Activated T-helper 17 cell treated with anti-CD3 and anti-CD28 coated beads, Interleukin-2, amount 50 U/mL, for 72 hours (primary cell): ENCODE measurements at places on chromosomes 1 and 21.

GRCh38 chr1:225595452-225595851, 57.5 kb downstream of the ENAH start:
- ATAC-seq, result no peak

DNA sequence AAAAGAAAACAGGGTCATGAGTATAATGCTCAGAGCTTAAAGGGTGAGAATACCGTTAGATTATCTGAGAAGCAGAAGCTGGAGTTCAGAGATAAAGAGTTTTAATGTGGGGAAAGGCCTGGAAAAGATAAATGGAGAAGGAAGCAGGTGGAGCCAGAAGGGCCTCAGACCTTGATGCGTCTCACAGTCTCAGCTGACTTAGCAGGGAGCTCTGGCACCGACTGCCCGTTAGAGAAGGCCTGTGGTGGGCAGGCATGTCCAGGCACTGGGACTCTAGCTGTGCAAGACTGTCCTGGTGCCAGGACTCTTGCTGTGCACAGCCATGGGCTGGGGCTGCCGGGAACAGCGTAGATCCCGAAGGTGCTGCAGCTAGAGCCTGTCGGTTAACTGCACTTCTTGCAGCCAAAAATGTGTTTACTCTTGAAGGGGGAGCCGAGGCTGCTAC, 3.8 kb upstream of the SLAMF9 start:
- ATAC-seq, result no peak

DNA sequence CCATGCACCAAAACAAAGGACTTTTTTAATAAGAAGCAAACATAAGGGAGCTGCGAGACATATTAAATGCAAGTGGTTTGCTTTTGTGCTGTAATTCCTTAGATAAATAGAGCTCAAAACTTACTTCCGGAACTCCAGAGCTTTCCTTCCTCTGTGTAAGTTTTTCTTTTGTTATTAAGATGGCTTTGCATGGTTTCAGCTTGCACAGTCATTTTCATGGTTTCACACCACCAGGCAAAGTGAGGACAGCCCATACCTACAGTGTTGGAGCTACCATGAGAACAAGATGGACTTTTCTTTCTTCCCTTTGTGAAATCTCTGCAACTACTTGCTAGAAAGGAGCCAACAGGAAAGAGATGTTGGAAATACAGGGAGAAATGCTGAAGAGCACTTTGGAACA, 368.0 kb downstream of the SETD4 start:
- no peak for ATAC-seq

GRCh38 chr1:2556678-2557481, 709 bp downstream of the TNFRSF14 start:
- peak; percentile 19 for ATAC-seq

- ATAC-seq, result no peak
These were observed 135.3 kb downstream of the RUNX1 start for GRCh38 chr21:34913811-34914210.

GRCh38 chr1:78840453-78841271, 165.9 kb downstream of the ADGRL4 start:
- no peak for ATAC-seq

GRCh38 chr1:219518168-219518906, 94.6 kb downstream of the ZC3H11B start:
- peak; percentile 75 for ATAC-seq

DNA sequence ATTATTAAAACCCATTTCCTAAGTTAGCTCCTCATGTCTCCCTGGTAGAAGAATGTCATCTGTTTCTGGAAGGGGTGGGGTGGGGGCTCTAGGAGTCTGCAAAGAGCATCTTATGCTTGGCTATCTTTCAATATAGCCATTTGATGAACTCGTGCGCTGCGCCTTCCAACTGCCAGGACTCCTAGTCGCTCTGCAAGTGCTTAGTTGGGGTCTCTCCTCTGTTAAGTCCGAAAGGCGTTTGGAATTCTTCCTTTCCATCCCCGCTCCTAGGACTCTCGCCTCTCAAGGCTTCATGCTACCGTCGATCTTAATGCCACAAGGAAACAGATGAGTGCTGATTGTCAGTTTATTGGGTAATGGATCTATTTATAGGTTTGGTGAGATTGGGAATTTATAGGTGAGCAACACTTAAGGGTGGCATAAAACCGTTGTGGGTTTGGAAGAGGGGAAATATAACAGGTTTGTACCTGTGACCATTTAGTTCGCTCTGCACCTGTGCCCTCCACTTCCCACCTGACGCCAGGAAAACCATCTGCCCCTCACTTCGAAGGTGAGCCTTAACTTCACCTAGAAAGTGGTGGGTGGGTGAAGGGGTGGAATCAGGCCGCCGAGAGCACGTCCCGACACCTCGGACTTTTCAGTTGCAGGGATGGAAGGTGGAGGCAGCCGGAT, 1.1 kb downstream of the KCNH1 start:
- no peak for ATAC-seq

DNA sequence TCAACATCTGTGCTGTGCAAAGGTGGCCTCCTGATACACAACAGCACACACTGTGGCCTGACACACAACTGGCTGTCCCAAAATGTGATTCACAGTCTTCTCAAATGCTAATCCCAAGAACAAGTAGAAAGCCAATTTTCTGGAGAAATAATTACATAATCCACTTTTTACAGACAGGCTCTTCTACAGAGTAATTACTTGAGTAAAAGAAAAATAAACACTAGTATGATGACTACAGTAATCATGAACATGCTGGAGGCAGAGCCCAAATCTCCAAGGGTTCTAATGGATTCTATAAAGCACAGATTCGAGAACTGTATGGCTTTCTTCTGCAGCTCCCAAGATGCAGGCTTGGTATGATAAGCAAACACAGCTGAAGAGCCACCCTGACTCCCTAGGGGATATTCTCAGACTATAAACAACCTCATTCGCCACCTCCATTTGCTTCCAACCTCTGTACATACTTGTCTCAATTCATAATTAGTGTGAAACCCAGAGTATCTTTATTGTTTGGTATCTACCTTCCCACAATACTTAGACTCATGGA, 81.9 kb downstream of the SIPA1L2 start:
- no peak for ATAC-seq

DNA sequence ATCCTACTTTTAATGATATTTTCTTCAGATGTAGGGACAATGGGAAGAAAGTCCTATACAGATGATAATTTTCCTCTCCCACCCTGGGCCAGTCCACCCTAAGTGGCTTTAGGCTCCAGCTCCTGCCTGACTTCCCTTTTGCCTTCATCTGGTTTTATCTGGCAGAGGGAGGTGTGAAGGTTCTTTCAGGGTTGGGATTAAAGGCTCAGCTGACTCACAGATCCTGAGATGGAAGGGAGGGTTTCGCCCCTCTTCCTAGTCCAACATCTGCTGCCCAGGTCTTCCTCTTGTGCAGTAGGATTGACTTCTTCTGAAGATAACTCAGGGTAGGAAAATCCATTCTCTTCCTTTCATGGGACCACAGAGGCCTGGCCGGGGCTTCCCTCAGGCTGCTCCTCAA, 362.4 kb upstream of the KAZN start:
- ATAC-seq, result no peak

GRCh38 chr1:198680174-198680875, 41.5 kb downstream of the PTPRC start:
- ATAC-seq, result no peak

DNA sequence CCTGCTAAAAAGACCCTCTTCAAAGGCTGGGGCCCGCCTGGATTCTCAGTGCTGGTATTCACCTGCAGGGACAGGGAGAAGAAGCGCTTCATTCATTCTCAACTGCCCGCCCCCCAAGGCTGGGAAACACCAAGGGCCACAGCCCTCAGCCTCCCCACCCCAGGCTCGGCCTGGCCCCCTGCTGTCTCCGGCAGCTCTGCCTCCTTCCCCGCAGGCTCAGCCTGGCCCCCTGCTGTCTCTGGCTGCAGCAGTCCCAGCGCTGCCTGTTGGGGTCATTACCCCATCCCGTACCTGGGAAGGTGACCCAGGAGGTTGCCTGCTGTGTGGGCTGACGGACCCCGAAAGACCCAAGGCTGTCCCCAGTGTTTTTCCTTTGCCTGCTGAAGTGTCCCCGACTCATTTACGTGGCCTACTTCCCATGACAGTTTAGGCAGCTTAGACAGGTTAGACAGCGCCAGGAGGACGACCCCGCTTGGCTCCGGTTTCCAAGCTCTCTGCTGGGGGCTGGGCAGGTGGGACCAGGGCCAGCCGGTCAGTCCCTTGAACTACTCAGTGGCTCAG, 22.9 kb upstream of the CLSTN1 start:
- ATAC-seq, result no peak

DNA sequence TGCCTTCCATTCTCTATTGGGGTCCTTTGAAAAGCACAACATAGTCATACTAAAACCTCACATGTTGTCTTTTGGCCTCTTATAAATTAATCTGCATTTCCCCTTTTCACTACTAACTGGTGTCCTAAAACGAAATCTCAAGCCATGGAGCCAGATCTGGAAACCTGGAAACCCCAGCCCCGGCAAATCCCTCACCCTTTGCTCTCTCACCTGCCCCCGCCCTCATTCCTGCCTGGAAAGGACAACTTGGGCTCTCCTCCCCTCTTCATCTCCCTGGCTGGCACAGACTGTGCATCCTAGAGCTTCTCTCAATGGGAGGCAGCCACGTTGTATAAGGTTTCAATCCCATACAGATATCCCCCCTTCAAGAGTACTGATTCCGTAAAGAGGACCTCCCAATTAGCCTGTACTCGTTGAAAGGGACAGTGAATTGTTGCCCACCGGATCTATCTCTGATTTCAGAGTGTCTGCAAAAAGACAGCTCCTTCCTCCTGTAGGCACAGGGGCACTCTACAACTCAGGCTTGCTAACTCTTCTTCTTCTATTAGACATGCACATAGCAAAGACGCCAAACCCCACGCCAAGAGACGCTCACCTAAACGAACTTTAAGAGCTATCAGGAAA, 1.4 kb downstream of the DUSP10 start:
- ATAC-seq, result no peak

- no peak for ATAC-seq
These were observed 35.4 kb downstream of the VANGL1 start for GRCh38 chr1:115677182-115677555.
